ENCODE measurements at places on chromosomes 11 and 22.

DNA sequence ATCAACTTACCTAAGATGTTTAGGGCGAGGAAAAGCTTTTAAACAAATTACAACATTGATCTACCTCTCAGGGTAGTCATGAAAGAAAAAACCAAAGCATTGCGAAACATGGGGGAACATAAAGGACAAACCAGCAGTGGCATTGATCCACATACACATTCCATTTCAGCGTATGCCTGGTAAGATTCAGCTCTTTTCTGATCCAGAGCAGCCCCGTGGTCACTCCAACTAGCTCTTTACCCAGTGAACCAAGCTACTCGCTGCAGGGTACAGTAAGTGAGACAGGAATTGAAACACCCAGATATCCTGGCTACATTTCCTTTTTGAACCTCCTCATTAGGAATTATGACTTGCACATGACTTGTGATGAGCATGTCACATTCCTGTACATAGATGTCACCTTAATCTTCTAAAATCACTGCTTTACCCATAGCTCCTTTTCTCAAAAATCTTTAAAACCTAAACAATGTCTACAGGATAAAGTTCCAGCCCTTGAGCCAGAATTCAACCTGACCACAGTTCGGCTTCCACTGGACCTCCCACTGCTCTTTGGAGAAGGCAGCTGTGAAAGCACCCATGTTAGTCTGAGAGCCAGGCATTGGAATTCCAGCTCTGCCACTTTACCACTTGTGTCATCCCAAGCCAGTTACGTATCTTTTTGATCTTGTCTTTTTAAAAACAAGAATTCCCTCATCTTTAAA is 42.9 kb upstream of the AKIP1 start:
- no peak for DNase-seq

DNA sequence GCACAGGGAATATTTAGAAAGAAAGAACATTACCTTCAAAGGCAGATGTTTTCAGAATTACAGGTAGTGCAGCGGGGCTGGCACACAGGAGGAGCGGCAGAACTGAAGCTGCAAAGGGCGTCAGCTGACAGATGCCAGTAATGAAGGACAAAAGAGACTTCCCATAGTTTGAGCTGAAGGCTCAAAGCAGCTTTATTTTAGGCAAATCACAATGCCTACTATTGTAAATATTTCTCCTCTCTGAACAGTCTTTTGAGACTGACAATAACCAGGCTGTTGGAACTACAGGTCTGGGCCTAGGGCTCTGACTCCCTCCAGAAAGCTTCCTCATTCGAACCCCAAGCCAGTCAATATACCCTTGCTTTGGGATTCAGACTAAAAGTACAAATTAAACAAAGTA is 256.9 kb upstream of the NARS2 start:
- no peak for DNase-seq

DNA sequence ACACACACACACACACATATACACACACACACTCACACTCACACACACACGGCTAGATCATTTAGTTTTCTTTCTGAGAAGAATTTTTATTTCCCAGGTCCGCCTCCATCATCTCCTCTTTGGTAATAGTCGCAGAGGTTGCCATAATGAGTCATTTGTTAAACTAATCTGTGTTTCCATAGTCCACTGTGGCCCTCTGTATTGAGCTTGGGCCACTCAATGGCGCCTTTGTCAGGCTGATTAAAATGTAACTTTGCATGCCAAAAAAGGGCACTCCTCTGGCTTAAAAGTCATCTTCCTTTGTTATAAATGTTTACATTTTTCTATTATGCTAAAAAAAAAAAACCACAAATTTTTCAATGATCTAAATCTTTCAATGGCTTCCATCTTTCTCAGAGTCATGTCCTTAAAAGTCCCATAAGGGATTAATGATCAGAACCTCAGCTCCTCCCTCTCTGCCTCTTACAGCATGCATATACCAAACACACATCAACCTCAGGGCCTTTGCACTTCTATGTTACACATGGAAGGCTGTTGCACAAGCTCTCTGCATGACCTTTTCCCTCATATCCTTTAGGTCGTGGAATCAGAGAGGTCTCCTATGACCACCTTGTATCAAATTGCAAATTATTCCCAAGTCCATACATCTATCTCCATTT is 35.3 kb downstream of the EHF start:
- DNase-seq: no peak

- DNase-seq: no peak
These were observed 4.9 kb downstream of the LTO1 start for GRCh38 chr11:69670158-69670845.

DNA sequence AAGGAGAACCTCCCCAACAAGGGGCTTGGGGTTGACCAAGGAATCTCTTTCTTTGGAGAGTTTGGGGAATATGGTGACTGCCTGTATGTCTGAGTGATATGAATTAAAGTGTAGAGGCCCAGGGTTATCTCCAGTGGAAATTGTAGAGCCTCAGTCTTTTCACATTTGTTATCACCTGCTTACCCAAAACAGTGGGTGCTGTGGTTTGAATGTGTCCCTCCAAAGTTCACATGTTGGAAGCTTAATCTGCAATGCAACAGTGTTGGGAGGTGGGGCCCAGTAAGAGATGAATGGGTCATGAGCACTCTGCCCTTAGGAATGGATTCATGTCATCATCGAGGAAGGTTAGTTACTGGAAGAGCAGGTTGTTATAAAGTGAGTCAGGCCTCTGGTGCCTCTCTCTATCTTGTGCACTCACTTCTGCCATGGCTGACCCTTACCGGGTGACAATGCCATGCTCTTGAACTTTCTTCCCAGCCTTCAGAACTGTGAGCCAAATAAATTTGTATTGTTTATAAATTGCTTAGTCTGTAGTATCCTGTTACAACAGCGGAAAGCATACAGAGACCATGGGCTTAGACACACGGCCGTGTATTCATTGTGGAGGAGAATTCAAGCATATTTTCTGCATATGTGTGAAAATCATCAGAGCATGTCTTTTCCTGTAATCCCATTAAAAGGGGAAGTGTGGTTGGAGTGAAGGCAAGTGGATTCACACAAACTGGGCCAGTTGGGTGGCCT is 114.1 kb upstream of the TBCEL start:
- DNase-seq: no peak

GRCh38 chr22:19819208-19819910 is 35.3 kb downstream of the GNB1L start:
- DNase-seq: no peak

GRCh38 chr11:76067099-76067498 is 139.2 kb downstream of the WNT11 start:
- no peak for DNase-seq

GRCh38 chr22:25627271-25627852 is 62.9 kb downstream of the GRK3 start:
- DNase-seq: peak; percentile 56

DNA sequence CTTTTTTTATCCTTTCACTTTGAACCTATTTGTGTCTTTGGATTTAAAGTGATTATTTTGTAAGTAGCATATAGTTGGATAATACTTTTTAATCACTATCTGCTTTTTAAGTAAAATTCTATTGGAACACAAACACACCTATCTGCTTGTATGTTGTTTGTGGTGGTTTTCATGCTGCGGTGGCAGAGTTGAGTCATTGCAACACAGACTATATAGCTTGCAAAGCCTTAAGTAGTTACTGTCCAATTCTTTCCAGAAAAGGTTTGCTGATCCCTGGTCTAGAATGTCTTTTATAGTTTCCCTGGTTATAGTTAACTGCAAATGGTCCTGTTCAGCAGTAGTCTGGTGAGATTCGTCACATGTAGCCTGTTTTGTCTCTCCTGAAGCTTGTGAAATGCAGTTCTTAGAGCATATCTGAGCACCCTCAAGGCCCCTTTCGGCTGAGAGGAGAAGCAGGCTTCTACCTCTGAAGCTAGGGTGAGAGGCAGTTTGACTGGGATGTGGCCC is 21.5 kb downstream of the SHANK3 start:
- DNase-seq: no peak

DNA sequence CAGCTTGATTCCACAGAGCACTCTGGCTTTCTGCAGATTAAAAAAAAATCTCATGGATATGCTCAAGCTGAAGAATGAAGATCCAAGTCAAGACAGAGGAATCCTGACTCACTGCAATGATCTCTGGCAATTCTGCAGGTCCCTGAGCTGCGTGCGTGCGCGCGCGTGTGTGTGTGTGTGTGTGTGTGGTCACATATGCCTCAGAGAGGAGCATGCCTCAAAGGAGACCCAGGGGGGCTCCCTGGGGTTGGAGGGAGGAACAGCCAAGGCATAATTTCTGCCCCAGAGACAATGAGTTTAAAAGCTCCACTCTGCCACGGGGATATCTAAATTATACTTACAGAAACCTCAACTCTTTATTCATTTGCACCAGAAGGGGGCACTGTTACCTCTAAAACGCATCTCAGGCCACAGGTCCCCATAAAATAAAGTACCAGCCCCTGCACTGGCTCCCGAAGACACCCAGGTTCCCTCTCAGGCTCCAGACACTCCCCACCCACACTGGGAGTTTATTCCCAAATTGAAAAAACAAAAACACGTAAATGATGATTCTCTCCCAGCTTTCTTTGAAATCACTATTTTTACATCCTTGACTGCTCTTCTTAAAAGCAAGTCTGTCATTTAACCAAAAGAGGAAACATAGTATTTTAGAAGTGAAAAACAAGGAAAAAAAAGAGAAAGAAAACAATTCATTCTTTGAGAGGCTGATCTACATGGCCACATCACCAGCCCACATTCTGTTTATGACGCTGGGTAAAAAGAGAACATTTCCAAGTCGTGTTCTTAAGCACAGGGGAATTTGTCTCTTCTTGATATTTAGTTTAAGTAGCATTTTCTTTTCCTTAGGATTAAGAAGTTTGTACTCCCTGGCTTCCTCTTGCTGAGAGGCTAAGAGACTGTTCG is 401.0 kb downstream of the LARGE1 start:
- no peak for DNase-seq

DNA sequence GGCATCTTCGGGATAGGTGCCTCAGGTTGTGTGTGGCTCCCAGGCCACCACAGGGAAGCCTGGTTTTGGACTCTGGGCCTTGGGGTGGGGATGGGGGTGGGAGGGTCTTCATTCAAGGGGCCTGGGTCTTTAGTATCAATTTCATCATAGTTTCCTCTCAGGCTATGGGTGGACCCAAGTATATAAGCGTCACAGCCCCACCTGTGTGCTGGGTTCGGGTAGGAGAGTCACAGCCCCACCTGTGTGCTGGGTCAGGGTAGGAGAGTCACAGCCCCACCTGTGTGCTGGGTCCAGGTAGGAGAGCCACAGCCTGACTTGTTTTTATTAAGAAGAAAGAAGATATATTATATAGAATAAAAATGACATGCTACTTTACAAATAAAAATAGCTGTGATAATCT is 422.1 kb downstream of the BRD1 start:
- no peak for DNase-seq

- DNase-seq: no peak
These were observed 7.2 kb downstream of the CRELD2 start for GRCh38 chr22:49925525-49926128.

- DNase-seq: no peak
These were observed 17.4 kb upstream of the NOX4 start for GRCh38 chr11:89508544-89508943.

DNA sequence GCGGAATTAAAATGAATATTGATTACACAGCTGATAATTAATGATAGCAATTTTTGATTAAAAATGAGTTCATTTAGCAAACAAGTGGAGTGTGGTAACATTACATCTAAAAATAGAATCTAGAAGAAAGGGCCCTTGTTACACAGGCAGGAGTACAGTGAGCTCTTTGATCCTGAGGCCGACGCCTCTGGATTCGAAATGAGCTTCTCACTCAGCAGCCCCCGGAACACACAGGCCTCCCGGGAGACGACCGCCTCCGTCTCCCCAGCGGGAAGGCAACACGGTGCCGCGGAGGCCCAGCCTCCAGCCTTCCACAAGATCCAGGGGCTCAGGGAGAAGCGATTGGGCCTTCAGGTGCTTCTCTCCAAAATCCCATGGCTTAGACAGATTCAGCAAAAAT is 379.1 kb downstream of the BRD1 start:
- DNase-seq: no peak

GRCh38 chr11:74462009-74462408 is 5.3 kb downstream of the KCNE3 start:
- no peak for DNase-seq

DNA sequence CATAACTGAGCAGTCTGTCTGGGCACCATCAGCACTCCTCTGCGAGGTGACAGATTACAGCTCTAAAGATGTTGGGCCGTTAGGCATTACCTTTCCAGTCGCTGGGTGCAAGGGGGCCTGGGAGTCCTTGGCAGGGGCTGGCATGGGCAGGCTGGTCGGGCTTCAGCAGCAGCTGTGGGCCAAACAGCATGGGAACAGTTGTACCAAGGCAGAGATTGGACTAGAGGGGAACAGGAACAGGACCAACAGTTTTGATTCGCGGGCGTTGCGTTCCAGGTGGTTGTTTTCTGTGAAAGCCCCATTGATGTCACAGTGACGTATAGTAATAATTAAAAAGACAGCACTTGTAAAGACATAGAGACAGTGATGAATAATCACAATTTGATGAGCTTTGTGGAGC is 25.8 kb upstream of the B3GAT1 start:
- DNase-seq: no peak

DNA sequence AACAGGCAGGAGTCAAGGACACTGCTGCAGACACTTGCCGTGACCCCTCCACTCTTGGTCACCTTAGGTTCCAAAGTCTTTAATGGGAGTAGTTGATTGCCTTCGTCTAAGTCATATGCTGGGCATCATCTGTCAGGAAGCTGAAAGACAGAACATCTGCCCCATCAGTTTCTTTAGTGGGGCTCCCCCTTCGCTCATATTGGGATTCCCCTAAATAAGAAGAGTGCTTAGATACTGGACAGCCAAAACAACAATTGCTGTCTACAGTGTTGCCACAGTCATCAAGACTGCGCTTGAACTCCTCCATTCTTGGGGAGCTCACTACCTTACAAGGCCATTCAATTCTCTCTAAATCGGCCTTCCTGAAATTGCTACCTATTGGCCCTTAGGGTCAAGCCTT is 58.5 kb downstream of the UBASH3B start:
- no peak for DNase-seq

DNA sequence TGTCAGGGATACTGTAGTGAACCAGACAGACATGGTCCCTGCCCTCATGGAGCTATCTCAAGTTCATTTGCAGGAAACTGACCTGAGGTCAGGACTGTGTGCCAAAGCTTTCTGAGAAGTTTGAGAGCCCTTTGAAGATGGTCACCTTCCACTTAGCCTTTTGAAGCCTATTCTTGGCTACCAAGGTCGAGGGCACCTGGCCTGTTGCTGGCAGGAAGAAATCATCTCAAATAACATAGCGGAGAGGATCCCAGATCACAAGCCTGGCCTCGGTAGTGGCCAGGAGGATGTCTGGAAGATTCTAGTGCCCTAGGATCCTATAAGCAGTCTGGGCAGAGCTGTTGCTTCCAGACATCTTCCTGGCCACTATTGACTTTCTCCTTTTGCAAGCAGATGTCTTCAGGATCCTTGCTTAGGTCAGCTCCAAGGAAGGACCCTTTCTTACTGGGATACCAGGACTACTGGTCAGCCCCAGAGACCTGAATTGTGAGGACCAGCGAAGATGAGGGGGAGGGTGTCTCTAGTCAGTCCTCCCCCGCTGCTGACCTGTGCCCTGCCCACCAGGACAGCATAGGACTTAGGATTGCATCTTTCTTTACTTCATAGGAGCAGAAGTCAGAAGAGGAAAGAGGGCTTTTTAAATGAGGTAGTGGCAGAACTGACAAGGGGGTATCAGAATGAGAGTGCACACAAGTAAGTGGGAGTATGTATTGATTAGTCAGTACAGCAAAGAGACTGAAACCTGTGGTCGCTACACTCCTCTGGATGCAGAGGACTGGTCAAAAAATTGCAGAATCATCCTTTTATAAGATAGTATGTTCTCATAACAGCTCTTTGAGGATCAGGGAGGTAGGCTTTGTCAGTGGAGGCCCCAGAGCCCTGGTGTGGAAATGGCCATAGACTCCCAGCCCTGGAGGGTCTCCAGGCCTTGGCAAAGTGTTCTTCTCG is 94.8 kb downstream of the TEAD1 start:
- DNase-seq: no peak

All from NCI-H446 treated with DMSO at 0.1 percent for 48 hours (cell line).